Fibroblast of villous mesenchyme (primary cell): ENCODE measurements at places on chromosomes 7 and 10. TPM values are rescaled to one million over a fixed set of nuclear protein-coding genes. Genes with fewer than 3 reads are reported as not detected.

DNA sequence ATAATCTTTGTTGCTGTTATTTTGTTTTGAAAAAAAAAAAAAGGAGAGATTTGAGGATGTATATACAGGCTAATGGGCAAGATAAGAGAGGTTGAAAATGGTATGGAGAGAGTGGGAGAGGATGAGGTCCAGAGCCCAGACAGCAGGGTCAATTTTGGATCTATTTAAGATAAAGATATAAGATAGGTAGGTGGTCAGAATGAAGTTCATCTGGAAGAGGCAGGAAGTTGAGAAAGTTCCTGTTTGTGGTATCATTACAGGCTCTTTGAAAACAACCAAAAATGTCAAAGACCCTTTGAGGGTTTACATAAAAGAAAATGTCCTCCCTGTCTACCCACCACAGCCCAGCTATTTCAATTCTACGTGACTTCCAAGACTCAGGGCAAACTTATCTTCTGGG lies 7.5 kb downstream of the CEP41 start:
- DNase-seq, result peak; percentile 89

Gene COL17A1
- total RNA-seq, result not detected in 2 replicates

DNA sequence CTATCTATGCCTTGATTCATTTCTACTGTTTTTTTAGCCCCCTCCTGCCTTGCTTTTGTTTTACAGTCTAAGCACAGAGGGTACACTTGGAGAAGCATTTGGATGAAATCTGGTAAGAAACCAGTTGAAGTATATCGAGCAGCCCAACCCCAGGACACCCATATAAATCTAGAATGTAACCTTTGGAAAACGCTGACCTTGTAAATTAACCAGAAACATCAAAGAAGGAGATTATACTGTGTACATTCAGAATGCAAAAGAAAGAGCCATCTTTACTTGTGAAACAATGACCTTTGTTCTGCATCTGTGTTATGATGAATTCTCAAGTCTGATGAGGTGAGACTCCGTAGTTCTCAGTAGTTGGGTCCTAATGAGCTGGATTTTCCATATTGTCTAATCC lies 49.3 kb upstream of the RAB18 start:
- no peak for DNase-seq

Gene SCIN
- 3.9 and 4.3 TPM in 2 replicates for total RNA-seq

GRCh38 chr10:25017154-25017590 lies 760 bp downstream of the THNSL1 start:
- DNase-seq, result no peak

DNA sequence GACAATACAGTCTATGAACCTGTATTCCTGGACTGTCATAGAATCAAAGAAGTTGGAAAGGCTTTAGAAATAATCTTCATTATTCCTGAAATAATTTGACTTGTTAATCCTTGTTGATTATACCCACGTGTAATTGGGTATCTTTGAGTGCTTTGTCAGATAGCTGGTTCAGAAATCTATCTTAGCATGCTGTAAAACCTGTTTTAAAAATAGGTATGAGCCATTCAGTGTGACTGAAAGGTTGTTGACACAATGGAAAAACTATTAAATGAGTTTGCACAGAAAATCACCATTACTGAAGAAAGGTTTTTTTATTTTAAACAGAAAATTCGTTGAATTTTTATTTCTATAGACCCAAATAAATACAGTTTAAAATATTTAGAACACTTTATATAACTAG lies 38.7 kb downstream of the PHTF2 start:
- DNase-seq, result no peak

DNA sequence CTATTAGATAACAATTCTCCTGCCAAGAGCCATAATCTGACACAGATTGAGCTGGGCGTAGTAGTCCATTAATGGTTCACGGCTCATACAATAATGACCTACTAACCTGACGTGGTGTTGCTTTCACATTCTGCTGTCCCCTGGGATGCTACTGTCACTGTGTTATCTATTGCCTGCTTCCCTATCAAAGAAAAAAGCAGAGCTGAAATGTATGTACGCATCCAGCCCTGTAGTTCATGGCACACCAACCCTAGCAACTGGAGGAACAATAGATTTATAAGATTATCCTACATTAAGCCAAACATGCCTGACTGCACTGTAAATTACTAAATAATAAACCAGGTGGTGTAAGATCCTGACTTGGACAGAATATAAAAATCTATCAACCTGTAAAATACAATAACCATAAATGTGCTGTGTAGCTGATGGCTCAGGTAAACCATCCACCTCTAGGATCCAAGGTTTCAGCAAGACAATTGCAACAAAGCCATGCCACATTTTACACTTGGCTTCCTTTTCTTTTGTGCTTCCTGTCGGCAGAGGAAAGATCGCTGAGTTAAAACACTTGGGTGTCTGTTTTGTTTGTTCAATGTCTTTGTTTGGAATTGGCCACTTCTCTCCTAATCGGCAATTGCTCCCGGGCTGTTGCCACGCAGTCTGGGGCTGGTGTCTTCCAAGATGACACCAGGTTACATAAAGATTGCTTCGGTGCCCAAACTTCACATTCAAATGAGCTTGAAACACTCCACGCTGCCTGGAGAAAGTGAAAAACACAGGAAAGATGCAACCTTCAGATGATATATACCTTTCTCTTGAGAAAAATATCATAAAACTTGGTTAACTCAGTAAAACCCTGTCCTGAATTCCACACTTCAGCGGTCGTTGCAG lies 143.9 kb upstream of the MGMT start:
- no peak for DNase-seq

Gene SPDYE5
- total RNA-seq, result not detected in 2 replicates

Gene PPP1R9A
- total RNA-seq, result under 0.01 TPM in 2 replicates

Gene PCBD1
- total RNA-seq, result 24.2 and 26.8 TPM in 2 replicates

Gene RAPGEF5
- 0.64 and 0.86 TPM in 2 replicates for total RNA-seq

GRCh38 chr7:40711706-40712105 lies 576.9 kb downstream of the SUGCT start:
- no peak for DNase-seq
